Activated naive CD4-positive, alpha-beta T cell treated with Interleukin-2 at 50 U/mL for 16 hours (primary cell): ENCODE measurements at places on chromosomes 2 and 18.
A peak's percentile ranks its signal among the peaks of the same experiment; 100 is the strongest.

- DNase-seq: no peak
Measured at GRCh38 chr2:206275312-206276055, 1.0 kb downstream of the ZDBF2 start.

GRCh38 chr2:196783431-196784094 is 15.9 kb downstream of the GTF3C3 start:
- peak; percentile 15 for DNase-seq

DNA sequence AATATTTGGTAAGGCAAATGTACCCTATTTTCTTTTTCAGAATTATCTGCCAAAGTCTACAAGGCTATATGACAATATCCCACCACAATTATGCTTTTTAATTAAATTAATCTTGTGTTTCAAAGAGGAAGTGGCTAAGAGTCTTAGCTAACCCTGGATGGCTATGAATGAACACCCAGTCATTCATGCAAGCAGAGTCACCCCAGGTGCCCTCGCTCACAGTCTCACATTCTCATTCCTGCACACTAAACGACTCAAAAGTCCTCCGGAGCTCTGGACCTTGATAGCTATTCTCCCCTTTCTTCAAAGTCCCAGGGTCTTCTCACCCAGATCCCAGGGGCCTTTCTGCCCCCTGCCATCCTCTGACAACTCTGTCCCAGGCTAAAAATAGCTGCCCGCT is 42.1 kb upstream of the MRPL19 start:
- DNase-seq: no peak

- DNase-seq: no peak
Measured at GRCh38 chr18:41923446-41923845, 31.6 kb upstream of the PIK3C3 start.

- DNase-seq: no peak
Measured at GRCh38 chr2:217994776-217995274, 8.0 kb downstream of the TNS1 start.

DNA sequence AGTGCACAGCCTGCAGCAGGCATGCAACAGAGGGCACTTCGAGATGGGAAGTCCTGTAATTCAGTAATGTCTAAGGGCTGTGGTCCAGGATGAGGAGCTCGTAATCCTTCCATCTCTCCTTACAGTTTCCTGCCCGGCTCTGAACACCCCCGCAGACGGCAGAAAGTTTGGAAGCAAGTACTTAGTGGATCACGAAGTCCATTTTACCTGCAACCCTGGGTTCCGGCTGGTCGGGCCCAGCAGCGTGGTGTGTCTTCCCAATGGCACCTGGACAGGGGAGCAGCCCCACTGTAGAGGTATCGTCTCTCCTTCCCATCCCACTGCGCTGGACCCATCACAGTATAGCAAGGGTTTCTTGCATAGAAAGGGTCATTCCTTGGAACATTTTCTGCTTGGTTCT is 26.7 kb downstream of the FBLN7 start:
- DNase-seq: no peak

- DNase-seq: peak; percentile 13
Measured at GRCh38 chr2:28958689-28959088, 22.4 kb upstream of the TOGARAM2 start.

DNA sequence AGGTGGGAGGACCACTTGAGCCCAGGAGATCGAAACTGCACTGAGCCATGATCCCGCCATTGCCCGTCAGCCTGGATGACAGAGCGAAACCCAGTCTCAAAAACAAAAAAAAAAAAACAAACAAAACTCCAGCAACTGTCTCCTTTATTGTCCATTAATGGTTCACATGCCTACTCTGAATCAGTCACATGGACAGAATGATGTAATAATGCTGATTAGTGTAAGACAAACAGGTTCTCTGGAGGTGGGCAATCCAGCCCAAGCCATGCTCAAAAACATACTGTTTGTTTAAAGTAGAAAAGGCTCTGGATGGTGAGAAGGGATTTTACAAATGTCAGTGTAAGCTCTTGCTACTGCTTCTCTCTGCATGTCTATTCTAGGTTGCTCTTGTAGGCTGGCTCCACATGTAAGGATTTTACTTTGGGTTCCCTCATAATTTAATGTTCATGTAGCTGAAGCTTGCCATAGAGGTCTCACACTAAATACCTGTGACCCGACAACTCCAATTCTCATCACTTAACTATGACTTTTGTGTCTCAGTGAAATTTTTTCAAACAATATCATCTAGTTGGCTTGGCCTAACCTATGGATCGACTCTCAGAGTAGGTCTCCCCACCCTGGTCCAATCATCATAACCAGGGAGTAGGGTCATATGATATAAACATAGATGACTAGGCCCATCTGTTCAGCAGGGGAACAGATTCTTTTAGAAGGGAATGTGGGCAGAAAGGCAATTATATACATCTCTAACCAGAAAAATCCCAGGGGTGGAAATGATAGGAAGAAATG is 83.9 kb upstream of the SLC39A10 start:
- no peak for DNase-seq

DNA sequence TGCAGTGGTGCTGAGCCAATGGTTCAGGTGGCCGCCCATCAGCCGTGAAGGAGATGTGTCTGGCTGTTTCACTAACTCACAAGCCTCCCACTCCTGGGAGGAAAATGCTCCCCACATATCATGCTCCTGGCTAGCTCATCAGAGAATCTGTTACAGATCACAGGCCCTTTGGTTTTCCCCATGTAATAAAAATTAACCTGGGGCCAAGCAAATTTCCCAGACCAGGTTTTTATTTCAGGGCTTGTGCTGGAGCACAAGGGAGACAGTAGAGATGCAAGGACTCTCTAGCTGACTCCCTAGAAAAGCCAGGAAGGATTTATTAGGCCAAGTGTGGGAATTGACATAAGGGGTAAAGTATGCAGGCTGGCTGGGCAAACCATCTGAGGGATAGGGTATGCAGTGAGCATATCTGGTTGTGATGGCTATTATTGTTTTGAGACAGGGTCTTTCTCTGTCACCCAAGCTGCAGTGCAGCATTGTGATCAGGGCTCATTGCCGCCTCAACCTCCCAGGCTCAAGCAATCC is 40.6 kb upstream of the CCBE1 start:
- DNase-seq: no peak

GRCh38 chr2:184598316-184599053 is at the start of gene ZNF804A:
ZNF804A (plus strand) TSS chr2:184598529; CDS start chr2:184598960, 431 bp downstream.
- DNase-seq: no peak

DNA sequence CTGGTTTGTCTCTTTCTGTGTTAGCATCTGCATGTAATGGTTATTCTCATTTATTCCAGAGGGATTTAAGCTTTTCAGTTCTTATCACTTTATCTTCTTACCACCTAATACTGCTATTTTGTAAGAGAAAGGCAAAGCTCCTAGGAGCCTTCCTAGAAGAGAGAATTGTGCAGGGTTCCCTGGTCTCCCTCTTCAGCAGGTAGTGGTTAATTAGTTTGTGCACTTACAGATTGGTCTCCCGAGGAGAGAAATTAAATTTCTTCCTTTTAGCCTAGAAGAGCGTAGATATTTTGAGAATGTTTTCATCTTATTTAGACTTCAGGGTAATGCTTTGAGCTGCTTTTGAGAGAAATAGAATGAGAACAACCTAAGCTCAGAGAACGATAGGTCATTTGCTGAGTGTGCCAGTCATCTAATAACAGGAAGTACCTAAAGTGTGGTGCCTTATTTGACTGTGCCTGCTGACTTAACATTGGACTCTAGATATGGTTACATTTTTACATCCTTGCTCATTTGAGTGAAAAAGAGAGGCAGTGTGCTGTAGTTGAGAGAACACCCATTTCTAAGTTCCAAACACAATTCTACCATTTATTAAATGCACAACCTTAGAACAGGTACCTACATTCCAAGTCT is 651.4 kb downstream of the STK39 start:
- no peak for DNase-seq

DNA sequence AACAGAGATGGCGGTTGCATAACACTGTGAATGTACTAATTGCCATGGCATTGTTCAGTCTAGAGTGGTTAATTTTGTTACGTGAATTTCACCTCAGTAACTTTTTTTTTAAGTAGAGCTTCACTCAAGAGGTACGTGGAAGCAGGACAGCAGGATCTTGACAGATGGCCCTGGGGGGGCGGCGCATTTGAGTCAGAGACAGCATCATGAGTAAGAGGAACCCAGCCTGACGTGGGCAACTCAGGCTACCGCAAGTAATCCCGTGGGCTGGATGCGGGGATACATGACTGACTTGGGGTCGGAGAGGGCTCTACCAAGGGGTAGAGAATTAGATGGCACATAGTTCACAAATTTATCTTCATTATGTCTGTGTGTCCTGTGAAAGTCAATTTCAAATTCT is 38.1 kb upstream of the DAPL1 start:
- DNase-seq: peak; percentile 3

DNA sequence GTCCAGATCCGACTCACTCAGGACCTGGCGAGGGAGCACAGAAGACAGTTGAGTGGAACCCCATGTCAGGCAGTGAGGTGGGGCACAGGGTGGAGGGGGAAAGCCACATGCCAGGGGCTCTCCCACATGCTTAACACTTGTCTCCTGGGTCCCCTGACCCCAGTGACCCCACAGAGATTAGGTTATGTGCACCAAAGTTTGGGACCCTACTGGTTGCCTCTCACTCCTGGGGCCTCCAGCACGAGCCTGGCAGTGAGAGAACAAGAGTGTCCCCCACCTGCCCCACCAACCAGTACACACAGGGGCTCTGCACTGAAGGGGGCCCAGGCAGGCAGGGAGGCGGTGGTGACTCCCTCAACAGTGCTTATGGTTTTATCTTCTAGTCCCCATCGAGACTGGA is 58.3 kb downstream of the CIB4 start:
- DNase-seq: no peak

GRCh38 chr2:88181511-88181910 is 11.4 kb downstream of the THNSL2 start:
- no peak for DNase-seq

DNA sequence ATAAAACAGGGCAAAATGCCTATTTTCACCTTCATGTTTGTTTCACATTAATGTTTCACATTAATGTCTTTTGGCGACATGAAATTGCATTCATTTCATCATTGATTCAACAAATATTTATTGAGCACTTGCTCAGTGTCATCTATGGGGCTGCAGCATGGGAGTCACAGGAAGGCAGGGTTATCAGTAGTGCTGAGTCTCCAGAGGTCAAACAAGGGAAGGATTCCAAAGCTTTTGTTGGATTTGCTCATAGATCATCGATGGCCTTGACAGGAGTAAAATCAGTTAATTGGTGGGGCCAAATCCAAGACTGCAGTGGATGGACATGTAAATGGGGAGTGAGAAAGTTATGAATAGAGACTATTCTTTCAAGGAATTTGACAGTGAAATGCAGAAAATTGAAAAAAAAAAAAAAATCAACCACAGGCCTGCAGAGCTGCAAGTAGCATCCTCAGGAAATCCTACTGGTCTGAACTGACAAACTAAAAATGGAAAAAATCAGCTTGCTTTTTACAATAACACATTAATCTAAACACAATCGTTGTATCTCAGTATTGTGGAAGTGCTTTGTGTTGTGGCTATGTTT is 1290.8 kb downstream of the DPP10 start:
- DNase-seq: no peak

GRCh38 chr18:77207540-77207939 is 42.1 kb upstream of the GALR1 start:
- DNase-seq: peak; percentile 56

GRCh38 chr18:49734836-49735235 is 78.5 kb downstream of the ACAA2 start:
- DNase-seq: no peak

- no peak for DNase-seq
Measured at GRCh38 chr18:79434607-79435401, 39.1 kb downstream of the NFATC1 start.

DNA sequence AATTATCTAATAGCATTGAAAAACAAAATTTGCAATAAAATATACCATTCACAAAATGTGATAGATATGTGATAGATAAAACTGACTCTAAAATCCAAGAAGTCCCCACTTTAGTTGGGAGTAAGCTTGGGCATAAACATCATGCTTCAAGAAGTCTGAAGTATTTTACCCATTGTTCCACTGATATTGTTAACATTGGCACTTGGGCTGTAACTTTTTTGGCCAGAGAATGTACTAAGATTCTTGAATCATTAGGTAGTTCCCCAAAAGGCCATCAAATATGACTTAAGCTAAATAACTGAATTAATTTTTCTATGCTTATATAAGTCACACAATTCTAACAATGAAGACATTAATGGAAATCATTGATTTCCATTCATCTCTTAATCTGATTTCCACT is 413.6 kb downstream of the CDH2 start:
- no peak for DNase-seq
